HCT116 (cell line): ENCODE measurements at places on chromosomes 2 and 18.

DNA sequence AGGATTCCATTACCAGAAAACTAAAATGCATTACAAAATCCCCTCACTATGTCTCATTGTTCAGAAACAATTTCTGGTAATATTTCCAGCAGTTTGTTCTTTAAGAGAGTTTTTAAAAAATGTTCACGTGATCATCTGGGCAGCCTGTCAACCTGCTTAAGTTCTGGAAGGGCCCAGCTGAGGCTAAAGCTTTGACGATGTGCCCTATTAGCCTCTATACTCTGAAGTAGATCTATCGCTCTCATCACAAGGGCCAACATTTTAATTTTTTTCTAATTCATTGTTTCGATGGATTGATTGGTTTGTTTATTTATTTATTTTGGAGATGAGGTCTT, 205.8 kb downstream of the PRKCE start:
- H3K27me3 ChIP-seq: no peaks in the 10 kb centered on the region
- H3K4me1 ChIP-seq: peaks cover 3% of the 10 kb centered on the region; the same call in 1 of the 2 replicates
- H3K27ac ChIP-seq: no peak overlapping the region
- DNase-seq: no peak

DNA sequence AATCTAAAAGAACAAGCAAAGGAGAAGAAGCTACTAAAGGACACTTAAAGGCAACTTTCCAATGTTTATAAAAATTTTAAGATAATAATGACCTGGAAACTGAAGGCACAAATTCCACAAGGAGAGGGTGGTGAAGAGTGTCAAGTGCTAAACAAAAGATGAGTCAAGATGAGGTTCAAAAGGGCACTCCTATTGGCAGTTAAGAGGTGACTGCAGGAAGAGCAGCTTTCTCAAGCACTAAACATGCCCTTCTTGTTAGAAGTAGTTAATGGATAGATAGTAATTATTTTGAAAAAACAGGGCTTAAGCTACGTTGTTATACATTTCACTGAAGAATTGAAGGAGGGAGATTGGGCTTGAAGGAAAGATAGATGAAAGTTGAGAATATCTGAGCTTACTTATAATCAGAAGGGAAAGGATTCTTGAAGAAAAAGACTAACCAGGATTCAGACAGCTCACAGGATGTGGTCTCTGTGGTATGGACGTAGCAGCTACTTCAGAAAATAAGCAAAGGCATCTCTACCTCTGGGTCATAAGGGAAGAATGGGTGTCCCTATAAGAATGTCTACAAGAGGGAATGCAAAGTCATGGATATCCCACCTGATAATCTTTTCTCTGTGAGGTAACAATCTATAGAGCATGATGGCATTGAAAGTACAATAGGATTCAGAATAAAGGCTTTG, 454.7 kb upstream of the SLC39A10 start:
- no peak overlapping the region for H3K4me3 ChIP-seq
- H3K4me1 ChIP-seq: no peaks in the 10 kb centered on the region
- no peak for DNase-seq
- no peaks in the 10 kb centered on the region for H3K27me3 ChIP-seq
- H3K27ac ChIP-seq: no peak overlapping the region

- no peak overlapping the region for H3K27ac ChIP-seq
- H3K27me3 ChIP-seq: peaks cover 16% of the 10 kb centered on the region
- H3K4me3 ChIP-seq: no peak overlapping the region
- no peaks in the 10 kb centered on the region for H3K4me1 ChIP-seq
- no peaks in the 10 kb centered on the region for H3K36me3 ChIP-seq
- no peak for DNase-seq
These were observed 98.2 kb upstream of the FHL2 start for GRCh38 chr2:105497094-105497493.

GRCh38 chr2:95362486-95362885, 40.0 kb upstream of the FAHD2A start:
- no peak overlapping the region for H3K4me3 ChIP-seq
- no peaks in the 10 kb centered on the region for H3K27me3 ChIP-seq
- no peaks in the 10 kb centered on the region for H3K36me3 ChIP-seq
- H3K27ac ChIP-seq: no peak overlapping the region
- DNase-seq: no peak
- no peaks in the 10 kb centered on the region for H3K4me1 ChIP-seq

DNA sequence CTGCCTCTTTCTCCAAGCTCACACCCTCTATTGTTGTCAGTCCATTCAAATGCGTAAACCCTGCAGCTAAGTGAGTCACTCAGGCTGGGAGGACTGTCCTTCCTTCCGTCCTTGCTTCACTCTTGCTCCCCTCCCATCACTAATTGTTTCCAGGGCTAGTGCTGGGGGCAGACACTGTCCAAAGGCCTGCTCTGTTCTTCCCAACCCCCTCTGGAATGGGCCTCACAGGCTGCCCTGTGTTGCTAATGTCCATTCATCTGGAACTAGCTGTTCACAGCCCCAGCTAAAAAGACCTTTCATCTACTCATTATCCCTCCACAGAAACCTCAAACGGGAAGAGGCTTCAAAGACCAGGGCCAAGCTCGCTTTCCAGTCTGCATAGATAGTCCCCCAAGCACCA, 31.9 kb upstream of the NRP2 start:
- H3K27ac ChIP-seq: no peak overlapping the region
- no peak for DNase-seq
- H3K4me3 ChIP-seq: no peak overlapping the region

- H3K4me3 ChIP-seq: no peak overlapping the region
- H3K27me3 ChIP-seq: no peaks in the 10 kb centered on the region
- no peak overlapping the region for H3K27ac ChIP-seq
These were observed 16.7 kb downstream of the LANCL1 start for GRCh38 chr2:210459880-210460279.

DNA sequence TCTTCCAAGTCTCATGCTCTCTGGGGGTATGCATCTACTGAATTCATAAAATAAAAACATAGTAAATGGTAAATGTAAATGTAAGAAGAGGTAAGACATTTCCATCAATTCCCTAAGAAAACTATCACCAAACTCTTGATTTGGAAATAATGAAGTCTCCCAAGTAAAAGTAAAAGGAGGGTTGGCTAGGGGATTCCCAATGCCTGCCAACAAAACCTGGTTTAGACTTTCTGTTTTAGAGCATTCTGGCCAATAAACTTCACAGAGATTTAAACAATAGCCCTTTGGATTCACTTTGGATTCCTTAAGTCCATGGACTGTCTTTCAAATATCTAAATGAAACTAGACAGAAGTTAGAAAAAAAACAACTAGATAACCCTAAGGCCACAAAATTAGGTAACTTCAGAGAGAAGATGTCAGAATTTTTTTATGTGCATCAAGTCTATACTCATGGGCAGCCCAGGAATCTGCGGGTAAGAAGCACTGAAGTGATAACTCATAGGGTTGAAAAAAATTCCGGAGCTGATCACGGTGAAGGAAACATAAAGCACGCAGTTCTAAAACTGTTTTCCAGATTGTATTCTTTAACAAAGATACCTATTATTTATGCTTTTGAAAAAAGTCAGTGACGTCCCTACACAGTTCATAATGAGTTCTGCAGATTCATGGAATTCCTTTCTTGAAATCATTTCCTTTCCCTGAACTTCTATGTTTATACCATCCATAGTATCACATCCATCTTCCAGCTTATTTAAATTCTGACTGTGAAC, 263.6 kb downstream of the AFF3 start:
- no peak for DNase-seq
- H3K27ac ChIP-seq: no peak overlapping the region
- H3K27me3 ChIP-seq: peaks cover 79% of the 10 kb centered on the region
- no peaks in the 10 kb centered on the region for H3K36me3 ChIP-seq
- H3K4me3 ChIP-seq: no peak overlapping the region

GRCh38 chr2:171025214-171025613, 96.2 kb downstream of the GORASP2 start:
- no peak for DNase-seq
- H3K36me3 ChIP-seq: peaks cover 7% of the 10 kb centered on the region; the same call in 1 of the 2 replicates
- no peaks in the 10 kb centered on the region for H3K27me3 ChIP-seq
- H3K27ac ChIP-seq: no peak overlapping the region
- peaks cover 20% of the 10 kb centered on the region for H3K4me1 ChIP-seq

DNA sequence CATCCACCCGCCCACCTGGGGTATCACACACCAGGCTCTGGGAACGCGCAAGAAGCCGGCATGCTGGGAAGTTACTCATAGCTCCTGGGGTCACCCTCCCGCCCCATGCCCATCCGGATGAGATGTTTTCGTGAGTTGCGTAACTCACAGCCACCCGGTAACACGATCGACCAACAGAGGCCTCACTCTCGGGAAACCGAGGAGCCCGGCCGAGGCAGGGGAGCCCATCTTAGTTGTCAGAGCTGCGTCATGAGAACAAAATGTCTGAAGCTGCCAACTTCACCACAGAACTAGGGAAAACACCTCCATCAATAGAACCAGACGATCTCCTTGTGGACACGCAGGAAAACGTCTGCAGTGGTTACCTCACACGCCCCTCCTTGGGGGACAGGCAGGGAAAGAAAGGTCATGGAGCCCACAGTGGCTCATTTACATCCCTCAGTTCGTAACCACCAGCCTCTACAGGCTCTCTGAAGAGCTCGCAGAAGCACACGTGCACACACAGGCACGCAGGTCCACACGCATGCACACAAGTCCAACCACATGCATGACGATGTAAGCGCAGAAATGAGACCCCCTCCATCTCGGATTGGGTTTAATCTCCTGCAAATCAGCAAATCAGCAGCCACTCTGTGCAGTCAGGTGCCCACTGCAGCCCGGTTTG, 26.2 kb downstream of the ADI1 start:
- H3K27me3 ChIP-seq: no peaks in the 10 kb centered on the region
- no peak for DNase-seq
- H3K4me3 ChIP-seq: no peak overlapping the region
- H3K36me3 ChIP-seq: no peaks in the 10 kb centered on the region

DNA sequence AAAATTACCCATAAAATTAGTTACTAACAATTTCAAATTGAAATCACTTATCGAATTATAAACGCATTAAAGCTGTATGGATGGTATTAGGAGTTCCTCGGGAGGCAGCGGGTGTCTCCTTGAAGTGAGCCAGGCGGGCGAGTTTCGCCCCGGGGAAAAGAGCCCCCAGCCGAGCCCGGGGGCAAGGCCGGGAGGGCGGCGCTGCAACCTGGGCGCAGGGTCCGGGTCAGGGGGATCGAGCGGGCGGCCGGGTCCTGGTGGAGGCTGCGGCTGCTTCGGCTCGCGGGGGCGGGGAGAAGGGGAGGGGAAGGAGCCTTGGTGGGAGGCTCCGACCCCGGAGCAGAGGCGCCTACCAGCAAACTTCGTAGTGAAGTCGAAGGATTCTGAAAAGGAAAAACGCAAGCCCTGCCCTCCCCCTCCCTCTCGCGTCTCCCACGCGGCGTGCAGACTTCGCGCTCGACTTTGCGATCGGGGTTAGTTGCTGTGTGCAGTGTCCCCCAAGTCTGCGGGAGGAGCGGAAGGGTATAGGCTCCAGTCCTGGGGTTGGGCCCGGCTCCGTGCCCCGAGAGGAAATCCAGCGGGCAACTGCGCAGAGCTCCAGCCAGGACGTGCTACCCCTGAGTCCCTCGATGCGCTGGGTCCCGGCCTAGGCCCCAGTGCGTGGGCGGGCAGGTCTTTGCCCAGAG, 140.8 kb downstream of the MEIS1 start:
- no peaks in the 10 kb centered on the region for H3K4me1 ChIP-seq
- DNase-seq: no peak
- no peak overlapping the region for H3K4me3 ChIP-seq
- H3K36me3 ChIP-seq: no peaks in the 10 kb centered on the region

DNA sequence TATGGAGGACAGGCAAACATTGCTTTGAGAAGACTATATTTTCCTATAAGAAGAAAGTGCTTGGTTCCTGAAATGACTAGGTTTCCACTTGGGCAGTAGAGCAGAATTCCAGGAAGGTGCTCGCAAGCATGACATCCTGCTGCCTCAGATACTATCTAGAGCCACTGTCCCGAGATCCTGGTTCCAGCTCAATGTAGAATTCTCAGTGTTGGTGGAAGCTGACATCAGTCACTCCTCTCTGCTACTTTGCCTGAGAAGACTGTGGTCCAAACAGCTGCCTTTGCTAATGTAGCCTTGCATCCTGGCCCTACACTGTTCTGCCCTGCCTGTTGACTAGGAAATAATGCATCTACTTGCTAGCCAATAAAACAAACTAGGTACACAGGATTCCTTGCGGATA, 50.0 kb upstream of the ITGA6 start:
- H3K27me3 ChIP-seq: no peaks in the 10 kb centered on the region
- H3K27ac ChIP-seq: no peak overlapping the region
- H3K4me1 ChIP-seq: no peaks in the 10 kb centered on the region
- no peak for DNase-seq
- no peak overlapping the region for H3K4me3 ChIP-seq

- H3K27ac ChIP-seq: no peak overlapping the region
- H3K4me1 ChIP-seq: no peaks in the 10 kb centered on the region
- no peaks in the 10 kb centered on the region for H3K27me3 ChIP-seq
- no peak overlapping the region for H3K4me3 ChIP-seq
These were observed 193.4 kb upstream of the HDAC4 start for GRCh38 chr2:239594019-239594771.

DNA sequence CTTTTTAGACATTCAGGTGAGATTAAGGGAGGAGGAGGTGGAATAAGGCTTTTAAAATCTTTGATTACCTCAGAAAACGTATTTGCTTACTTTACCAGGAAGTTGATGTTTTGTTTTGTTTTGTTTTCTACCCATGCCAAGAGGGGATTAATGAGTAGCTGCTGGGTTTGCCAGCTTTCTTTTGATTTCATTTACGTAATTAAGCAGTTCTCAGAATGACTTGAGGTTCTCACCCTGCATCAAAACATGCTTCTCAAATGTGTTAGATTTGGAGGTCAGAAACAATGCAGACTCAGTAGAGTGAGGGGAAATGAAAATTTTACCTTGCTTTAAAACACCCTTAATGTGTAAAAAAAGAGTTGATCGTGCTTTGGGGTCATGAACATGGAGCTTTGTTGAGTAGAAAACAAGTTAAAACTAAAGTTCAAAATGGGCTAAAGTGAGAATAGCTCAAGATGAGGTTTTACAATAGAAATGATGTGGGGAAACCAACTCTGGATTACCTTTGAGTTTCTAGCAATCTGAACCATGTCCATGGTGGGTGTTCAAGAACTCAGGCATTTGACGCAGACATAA, 217.1 kb upstream of the EPAS1 start:
- no peaks in the 10 kb centered on the region for H3K27me3 ChIP-seq
- H3K36me3 ChIP-seq: no peaks in the 10 kb centered on the region
- DNase-seq: no peak

GRCh38 chr2:84904151-84904550, 1.3 kb upstream of the TMSB10 start:
- H3K36me3 ChIP-seq: peaks cover 9% of the 10 kb centered on the region
- H3K27ac ChIP-seq: no peak overlapping the region
- H3K4me1 ChIP-seq: peaks cover 33% of the 10 kb centered on the region
- DNase-seq: no peak

DNA sequence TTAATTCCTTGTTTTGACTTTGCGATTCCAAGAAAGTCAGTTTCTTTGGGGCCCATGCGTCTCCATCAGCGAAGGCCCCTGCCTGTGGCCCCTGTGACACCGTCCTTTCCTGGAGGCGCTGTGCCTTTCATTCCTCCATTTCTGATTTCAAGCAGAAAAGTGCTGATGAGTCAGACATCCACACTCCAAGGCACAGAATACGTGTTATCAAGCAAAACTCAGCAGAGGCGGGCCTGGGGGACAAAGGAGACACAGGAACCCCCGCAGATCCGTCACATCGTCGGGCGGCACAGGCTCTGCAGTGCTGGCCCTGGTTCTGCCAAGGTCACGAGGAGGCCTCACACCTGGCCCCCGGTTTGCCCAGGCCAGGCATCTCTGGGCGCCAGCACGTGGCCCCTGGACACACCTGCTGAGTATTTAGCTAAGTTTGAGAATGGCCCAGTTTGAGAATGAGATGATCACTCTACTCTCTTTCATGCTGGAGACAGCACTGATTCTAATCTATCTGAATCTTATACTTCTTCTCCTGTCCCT, 7.2 kb upstream of the SALL3 start:
- DNase-seq: no peak
- no peaks in the 10 kb centered on the region for H3K36me3 ChIP-seq
- H3K27ac ChIP-seq: no peak overlapping the region
- no peaks in the 10 kb centered on the region for H3K27me3 ChIP-seq
